ENCODE measurements at places on chromosomes 13 and 19.

DNA sequence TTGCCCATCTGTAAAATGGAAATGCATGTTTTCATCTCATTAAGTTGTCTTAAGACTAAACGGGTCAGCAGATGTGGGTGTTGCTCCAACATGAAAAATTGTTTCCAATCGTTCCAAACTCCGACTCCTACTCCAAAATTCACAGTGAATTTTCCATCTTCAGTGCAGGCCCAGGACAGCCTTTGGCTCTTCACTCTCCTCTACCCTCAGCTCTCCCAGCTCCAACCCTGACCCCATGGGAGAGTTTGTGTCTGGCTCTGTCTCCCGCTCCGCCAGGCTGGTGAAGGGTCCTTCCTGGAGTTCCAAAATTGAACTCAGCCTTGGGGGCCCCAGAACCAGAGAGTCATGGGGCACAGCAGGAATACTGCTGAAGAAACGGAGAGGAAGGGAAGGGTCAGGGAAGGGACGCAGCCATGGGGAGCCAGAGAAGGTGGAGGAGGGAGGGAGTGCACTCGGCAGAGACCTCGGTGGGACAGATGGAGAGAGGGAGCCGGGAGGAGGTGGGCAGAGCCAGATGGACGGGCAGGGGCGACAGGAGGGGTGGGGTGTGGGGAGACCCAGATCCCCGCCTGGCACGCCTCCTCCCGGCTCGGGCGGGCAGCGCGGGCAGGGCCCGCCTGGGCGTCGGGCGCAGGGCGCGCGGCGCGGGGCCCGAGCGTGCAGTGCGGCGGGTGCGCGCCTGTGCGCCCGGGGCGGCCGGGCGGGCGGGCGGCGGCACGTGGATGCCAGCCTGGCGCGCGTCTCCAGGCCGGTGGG lies 45.6 kb downstream of the CELF5 start:
- DNase-seq: peak; percentile 59

GRCh38 chr19:14272623-14273022 lies 66.7 kb upstream of the ADGRL1 start:
- no peak for DNase-seq

- no peak for DNase-seq
These were observed 212.8 kb downstream of the RFC3 start for GRCh38 chr13:34030782-34031181.

- DNase-seq: no peak
These were observed 10.2 kb upstream of the TPP2 start for GRCh38 chr13:102586615-102587014.

DNA sequence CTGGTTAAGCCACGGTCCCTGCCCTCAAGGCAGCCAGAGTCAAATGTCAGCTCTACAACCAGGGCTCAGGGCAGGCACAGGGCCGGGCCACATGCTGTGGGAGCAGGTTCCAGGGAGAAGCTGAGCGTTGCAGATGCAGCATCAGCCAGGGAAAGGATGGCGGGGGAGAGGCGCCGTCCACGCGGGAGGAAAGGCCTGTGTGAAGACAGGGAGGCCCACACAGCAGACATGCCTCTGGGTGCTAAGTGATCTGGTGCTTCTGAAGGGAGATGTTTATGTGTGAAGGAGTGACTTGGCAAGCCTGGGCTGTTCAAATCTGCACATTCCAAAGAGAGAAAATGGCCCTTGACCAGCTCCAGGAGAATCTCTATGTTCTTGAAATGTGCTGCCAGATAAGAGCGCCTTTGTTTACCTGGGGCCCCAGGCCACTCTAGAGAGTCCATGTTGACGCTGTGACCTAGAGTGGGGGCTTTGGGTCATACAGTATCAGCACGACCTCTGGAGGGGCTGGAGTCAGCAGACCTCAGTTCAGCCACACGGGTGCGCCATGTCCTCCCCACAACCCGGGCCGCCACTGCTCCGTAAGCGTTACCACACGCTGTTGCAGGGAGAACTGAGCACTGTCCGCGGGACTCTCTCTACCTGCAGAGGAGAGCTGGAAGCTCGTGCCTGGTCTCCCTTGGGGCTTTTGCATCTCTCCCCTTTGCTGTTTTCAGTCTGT lies 15.9 kb upstream of the ATF5 start:
- no peak for DNase-seq

GRCh38 chr19:51786646-51787494 lies 8.1 kb upstream of the FPR3 start:
- DNase-seq: no peak

DNA sequence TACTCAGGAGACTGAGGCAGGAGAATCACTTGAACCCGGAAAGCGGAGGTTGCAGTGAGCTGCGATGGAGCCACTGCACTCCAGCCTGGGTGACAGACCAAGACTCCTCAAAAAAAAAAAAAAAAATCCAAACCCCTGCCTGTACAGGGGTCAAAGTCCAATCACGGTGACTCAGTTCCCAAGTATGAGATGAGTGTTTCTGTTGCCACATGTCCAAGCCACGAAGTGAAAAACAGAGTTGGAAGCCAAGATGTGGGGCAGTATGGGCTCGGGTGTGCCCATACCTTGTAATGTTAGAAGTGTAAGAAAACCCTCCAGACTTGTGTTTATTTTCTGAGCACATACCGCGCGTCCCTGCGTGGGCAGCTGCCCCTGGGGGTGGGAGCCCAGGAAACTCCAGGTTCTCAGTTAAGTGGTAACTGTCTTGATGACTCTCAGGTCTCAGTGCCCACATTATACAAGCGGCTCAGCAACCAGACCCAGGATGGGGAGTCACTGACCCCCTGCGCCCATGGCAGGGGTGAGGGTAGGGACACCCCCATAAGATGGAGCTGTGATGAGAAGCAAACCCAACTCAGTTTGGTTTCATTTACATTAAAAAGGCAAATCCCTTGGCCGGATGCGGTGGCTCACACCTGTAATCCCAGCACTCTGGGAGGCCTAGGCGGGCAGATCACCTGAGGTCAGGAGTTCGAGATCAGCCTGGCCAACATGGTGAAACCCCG lies 1.2 kb upstream of the GPX4 start:
- no peak for DNase-seq

DNA sequence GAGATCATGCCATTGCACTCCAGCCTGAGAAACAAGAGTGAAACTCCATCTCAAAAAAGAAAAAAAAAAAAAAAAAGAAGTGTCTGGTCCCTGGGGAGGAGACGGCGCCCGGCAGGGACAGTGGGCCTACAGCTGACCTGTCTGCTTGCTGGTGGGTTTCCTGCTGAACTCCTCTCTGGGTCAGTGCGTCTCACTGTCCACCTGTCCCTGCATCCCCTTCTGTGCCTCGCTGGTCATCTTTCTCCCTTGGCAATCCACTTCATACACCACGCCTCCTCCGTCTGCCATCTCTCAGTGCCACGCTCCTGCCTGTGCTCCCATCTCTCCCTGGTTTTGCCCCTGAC lies 63.4 kb downstream of the ACSBG2 start:
- DNase-seq: no peak

GRCh38 chr13:49977992-49978391 lies 18.9 kb upstream of the TRIM13 start:
- DNase-seq: no peak

- no peak for DNase-seq
These were observed 1617.1 kb downstream of the PCDH9 start for GRCh38 chr13:65613004-65613403.

DNA sequence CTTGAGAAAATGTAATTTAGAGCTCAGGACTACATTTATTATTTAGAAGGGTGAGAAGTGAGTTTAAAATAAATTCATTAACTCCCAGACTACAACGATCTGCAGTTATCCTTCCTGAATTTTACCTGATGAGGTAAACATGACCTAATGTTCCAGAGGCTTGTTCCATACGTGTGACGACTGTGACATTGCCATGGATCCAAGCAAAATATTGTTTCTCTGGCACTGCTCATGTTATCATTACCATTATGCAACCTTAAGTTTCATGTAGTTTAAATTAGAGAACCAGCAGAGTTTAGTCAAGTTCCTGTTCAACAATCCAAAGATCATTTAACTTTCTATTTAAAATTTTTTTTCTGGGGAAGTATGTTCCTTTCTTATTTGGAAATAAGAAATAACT lies 279.6 kb downstream of the KLF5 start:
- DNase-seq: no peak

DNA sequence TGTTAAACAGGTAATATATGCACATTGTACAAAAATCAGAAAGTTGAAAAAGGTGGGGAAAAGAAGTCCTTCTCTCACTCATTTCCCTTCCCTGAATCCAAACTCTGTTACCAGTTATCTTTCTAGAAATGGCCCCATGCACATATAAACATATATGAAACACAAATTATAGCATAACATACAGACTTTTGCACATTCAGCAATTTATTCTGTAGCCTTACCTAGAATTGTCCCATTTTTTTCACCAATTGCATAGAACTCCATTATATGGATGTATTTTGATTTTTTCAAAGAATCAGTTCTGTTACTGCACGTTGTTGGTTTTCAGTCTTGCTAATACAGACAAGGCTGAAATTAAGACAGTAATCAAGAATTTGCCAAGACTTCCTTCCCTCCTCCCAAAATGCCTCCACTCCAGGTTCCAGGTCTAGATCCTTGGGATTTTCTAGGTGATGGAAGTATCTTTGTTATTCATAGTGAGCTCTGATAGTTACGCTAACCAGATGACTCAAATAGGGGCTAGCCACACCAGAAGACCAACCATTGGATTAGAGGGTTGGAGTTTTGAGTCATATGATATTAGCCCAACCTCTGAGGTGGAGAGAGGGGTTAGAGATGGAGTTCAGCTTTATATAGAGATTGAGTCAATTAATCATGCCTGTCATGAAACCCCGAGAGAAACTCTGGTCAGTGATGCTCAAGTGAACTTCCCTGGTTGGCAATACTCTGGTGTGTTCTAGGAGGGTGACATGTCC lies 30.7 kb downstream of the GPR180 start:
- no peak for DNase-seq

DNA sequence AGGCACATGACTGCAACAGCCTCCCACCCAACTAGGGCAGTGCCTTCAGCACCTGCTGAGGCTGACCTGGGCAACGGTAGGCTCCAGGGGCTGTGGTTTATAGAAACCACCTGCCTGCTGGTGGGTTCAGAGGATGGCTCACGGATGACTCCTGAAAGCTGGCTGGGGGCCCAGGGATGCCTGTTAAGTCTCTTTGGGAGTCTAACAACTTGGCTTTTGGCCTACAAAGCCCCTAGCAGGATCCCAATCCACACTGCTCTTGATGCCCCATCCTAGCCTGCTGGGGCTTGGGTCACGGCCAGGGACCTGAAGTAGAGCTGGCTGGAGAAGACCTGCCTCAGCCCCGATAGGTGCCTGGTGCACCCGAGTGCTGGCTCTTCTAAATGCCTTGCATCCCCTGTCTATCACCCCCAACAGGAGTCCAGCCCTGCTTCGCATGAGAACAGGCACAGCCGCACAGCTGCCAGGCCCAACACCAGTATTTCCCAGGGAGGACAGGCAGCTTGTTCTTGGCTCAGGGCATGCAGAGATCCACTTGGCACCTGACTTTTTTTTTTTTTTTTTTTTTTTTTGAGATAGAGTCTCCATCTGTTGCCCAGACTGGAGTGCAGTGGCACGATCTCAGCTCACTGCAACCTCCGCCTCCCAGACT lies 9.1 kb upstream of the EPHX3 start:
- DNase-seq: peak; percentile 81

GRCh38 chr19:16143399-16144215 lies at the start of gene HSH2D:
HSH2D (plus strand) TSS chr19:16143685; CDS start chr19:16148751, 5,066 bp downstream.
- no peak for DNase-seq

DNA sequence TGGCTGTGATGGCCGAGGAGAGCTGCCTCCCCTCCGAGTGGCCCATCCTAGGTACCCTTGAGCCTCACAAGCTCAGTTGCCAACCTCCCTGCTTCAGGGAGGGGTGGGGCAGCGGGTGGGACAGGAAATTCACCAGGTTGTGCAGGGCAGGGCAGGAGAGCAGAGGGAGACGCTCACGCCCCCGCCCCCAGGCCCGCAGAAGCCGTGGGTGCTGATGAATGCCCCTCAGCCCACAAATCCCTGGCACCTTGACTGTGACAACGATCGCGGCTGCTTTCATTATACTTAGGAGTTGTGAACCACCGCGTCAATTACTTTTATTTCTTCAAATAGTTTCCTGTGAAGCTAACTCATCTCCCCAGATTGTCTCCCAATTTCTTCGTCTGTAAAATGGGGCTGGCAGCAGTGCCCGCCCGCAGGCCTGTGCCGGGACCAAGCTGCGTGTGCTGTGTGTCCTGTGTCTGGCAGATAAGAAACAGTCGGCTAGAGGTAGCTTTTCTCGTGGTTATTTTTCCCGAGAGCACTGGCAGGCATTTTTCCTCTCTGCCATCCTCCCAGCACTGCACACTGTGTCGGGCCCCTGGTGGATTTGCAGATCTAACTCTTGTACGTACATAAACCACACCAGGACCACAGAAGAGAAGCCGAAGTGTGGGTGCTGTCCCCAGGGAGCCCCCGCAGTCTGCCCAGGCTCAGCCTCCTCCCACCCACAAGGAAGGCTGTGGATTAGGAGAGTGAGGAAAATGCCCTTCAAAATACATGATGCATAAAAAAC lies 7.9 kb upstream of the RASA3 start:
- no peak for DNase-seq

DNA sequence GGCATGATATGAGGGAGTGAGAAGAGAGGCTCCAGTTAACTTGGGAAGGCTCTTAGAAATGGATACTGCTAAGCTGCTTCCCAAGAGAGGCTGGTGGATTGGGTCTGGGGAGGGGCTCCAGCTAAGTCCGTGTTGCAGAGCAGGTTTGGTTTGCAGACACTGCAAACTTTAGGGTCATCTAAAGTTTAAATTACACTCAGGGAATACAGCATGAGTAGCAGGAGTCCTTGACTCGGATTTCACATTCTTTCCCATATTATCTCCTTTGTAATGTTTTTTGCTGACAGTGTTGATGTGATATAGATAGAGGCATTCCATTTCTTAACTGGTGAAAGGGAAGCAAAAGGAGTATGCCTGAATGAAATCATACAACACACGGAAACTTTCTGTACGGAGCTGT lies 31.9 kb downstream of the SGCG start:
- no peak for DNase-seq

GRCh38 chr13:41282129-41282571 lies 18.8 kb upstream of the MTRF1 start:
- DNase-seq: no peak

DNA sequence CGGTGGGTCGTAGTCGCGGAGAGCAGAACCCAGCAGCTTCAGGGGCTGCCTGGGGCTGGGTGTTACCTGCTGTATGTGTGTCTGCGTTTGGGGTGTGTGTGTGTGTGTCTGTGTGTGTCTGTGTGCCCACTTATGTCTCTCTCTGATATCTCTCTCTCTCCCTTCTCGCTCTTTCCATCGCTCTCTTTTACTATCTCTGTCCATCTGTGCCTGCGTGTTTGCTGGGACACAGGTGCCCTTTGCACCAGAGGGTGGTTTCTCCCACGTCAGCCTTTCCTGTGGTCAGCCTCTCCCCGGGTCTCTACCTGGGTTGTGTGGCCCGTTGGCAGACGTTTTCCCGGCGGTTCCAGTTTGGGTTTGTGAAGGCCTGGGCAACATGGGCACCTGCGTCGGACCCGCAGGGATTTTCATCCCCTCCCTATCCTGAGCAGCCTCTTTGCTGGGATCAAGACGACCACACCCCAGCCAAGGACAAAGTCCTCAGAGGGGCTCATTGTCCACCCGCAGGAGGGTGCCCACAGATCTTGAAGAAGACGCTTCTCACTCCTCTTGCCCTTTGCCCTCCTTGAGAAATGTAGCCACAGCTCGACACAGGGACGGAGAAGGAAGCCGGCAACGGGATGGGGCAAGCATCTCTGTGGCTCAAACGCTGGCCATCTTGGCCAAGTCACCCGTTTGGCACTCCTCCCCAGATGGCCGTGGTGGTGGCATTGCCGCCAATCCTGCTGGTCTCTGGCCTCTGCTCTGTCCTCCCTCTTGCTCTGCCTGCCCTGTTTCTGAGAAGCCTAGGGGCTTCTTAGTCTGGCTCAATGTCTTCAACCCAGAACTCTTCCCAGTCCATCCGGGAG lies 43.3 kb downstream of the ZNF146 start:
- DNase-seq: no peak

Data from NCI-H1694 treated with DMSO at 0.1 percent for 48 hours (cell line).